ENCODE measurements at places on chromosomes 13 and 19. TPM values are rescaled to one million over a fixed set of nuclear protein-coding genes. Genes with fewer than 3 reads are reported as not detected.

- ATAC-seq, result no peak
Measured at GRCh38 chr13:35498231-35498630, 21.7 kb upstream of the MAB21L1 start.

DNA sequence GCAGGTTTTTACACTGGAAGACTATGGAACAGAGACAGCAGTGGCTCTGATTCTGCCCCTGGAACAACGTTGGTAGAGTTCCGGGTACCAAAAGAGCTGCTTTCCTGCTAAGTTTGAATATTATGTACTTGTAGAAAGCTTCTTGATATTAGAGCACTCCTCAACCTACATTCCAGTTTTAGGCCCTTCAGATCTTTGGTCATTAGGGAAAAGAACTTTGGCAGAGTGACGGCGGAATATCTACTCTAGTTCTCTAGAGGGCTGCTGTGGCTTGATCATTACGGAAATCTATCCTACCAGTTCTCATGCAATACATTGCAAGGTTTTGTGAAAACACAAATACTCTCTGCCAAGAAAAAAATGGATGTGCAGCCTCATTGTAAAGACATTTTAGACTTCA lies 415.7 kb downstream of the DIAPH3 start:
- ATAC-seq, result no peak

- no peak for ATAC-seq
Measured at GRCh38 chr19:30297969-30298368, 74.2 kb upstream of the ZNF536 start.

DNA sequence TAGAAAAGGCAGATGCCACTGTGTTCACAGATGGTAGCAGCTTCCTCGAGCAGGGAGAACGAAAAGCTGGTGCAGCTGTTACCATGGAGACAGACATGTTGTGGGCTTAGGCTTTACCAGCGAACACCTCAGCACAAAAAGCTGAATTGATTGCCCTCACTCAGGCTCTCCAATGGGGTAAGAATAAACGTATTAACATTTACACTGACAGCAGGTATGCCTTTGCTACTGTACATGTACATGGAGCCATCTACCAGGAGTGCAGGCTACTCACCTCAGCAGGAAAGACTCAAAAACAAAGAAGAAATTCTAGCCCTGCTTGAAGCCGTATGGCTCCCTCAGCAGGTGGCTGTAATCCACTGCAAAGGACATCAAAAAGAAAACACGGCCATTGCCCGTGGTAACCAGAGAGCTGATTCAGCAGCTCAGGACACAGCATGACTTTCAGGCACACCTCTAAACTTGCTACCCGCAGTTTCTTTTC lies 197.7 kb downstream of the ZNF737 start:
- no peak for ATAC-seq

- ATAC-seq, result no peak
Measured at GRCh38 chr19:56543776-56544175, 5.0 kb downstream of the ZFP28 start.

GRCh38 chr19:45464852-45465441 lies 2.8 kb upstream of the FOSB start:
- ATAC-seq, result no peak

DNA sequence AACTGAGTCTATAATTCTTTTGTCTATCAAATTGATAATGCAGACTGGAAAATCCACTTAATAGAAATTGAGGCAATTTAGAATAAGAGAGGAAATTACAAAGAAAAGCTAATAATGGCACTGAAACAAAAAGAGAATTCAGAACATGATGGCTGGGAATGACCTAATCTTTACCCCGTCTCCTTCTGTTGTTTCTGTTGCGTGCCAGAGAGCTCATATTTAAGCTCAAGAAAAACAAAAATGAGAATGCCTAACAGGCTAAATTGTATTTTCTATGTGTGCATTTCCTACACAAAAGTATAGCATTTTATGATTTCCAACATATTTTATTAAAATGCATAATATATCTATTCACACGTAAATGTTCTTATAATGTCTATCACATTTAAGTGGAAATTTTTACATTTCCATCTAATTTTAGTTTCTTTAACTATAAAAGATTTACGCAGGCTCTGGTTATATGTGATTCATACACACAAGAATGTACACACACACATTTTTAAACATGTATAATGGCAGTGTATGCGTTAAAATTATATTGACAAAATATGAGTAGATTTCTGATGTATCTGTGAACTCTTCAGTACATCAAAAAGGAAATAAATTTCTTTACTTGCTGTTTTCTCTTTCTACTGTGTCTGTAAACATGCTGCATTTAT lies 432.3 kb downstream of the SLITRK6 start:
- no peak for ATAC-seq

- ATAC-seq, result no peak
Measured at GRCh38 chr13:96994017-96994857, at the start of gene OXGR1. Gene OXGR1 (minus strand): TSS chr13:96994476. CDS start chr13:96987759, 6,717 bp downstream.

- peak; percentile 55 for ATAC-seq
Measured at GRCh38 chr19:9009935-9010651, at the start of gene MUC16. Gene MUC16 (minus strand): TSS chr19:9010409.

DNA sequence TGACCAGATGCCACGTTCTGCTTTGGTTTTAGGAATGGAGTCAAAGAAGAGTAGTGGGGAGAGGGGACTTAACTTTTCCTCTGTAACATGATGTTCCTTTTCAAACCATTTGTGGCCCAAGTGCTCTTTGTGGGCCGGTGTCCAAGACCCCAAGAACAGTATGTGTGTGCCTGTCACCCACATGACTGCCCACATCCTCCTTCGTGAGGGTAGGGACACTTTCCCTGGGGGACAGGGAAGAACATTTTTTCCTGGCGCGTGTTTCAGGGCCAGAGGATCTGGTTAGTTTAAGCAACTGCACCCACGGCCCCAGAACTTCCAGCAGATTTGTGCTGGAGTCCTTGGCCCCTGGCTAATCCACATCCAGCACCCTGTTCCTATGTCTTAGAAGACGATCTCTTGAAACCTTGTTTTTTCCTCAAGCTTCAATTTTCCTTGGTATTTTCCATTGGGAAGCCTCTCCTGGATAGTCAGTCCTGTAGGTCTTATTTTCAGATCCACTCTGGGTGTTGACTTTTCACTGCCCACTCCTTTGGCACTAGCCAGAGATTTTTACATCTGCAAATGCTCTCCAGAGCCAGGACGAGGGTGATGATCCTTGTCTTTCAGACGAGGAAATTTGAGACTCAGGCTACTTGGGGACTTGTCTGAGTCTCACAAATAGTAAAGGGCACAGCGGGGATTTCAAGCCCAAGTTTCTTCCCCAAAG lies 10.8 kb upstream of the CCDC97 start:
- no peak for ATAC-seq

DNA sequence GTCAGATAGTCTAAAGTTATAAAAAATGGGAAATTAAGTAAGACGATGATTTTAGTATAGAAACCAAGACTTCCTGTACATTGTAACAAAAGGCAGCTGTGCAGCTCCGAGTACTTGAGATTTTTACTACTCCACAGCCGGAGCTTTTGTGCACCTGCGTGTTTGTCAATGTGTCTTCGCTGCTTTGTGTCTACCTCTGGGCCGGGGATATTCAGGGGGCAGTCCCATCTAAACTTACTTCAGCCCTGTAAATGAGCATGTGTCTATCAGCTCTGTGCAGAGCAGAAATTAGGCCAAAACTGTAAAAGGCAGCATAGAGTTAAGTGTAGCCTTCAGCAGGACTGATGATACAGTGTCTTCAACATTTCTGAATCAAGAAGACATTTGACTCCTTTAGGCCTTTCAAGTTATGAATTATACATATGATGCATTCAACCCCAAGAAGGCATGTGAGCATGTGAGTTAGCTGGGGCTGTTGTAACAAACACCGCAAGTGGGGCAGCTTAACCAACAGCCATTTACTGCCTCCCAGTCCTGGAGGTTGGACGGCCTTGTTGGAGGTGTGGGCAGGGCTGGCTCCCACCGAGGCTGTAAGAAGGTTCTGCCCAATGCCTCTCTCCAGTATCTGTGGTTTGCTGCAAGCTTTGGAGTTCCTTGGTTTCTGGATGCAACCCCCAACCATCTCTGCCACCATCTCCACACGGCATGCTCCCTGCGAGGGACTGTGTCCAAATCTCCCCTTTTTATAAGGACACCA lies 191.0 kb upstream of the IRS2 start:
- ATAC-seq, result no peak

- no peak for ATAC-seq
Measured at GRCh38 chr19:12875086-12875485, 6.2 kb downstream of the DNASE2 start.

DNA sequence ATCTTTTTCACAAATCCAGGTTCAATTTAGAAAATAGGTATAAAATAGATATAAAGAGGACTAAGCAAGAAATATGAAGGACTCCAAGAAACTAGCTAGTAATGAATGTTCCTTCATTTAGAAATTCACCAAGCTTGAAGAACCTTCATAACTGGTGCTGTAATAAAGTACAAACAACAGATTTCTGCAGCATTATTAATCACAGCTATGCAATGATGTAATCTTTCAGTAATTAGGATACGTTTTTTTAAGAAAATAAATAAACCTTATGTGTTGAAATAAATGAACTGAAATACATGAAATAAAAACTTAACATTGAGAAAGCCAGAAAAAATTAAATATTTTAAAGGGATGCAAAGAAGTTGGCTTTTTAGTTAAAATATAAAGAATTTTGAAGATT lies 236.1 kb downstream of the RGCC start:
- ATAC-seq, result no peak

DNA sequence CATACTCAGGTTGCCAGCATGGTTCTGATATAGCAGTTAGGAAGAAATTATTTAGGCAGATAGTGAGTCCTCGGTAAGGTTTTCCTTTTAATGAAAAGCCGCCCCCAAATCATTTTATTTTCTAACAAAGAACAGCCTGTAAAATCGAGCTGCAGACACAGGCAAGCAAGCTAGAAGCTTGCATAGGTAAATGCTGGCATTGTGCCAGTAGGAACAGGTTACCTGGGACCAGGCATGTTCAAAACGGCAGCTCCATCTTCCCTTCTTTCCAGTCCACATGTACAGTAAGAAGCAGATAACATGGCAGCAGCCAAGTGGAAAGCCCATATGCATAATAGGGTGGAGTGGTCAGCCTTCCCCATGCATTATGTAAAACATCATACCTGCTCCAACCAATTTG lies 71.1 kb downstream of the UGGT2 start:
- no peak for ATAC-seq

- ATAC-seq, result no peak
Measured at GRCh38 chr13:23718996-23719395, 148.8 kb downstream of the TNFRSF19 start.

DNA sequence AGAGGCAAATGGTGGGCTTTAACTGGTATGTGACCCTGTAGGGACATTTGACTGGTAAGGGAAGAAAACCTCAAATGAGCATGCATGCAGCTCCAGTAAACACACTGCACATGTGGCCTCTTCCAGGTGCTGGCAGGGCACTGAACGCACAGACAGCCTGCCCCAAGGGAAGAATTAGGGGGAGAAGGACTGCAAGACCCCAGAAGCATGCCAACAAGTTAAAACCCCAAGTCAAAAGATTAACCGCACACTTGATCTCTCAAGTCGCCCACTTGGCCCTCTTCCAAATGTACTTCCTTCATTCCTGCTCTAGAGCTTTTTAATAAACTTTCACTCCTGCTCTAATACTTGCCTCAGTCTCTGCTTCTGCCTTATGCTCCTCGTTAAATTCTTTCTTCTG lies 46.9 kb upstream of the SLITRK1 start:
- ATAC-seq, result no peak

The OR2Z1 gene
- not detected for total RNA-seq

The RUBCNL gene
- total RNA-seq, result 3.4 TPM

The GNA15 gene
- 202 TPM for total RNA-seq

The MCF2L gene
- 2.0 TPM for total RNA-seq

The SLC25A41 gene
- total RNA-seq, result not detected

The PSG4 gene
- not detected for total RNA-seq

The SRRM5 gene
- total RNA-seq, result 1.4 TPM
